ENCODE measurements at places on chromosomes 5 and 9.
A peak's percentile ranks its signal among the peaks of the same experiment; 100 is the strongest.

GRCh38 chr9:128669786-128670185, 13.1 kb upstream of the DYNC2I2 start:
- H3K4me3 ChIP-seq: no peak overlapping the region
- H3K36me3 ChIP-seq: no peaks in the 10 kb centered on the region
- H3K27me3 ChIP-seq: no peaks in the 10 kb centered on the region
- no peak for DNase-seq

DNA sequence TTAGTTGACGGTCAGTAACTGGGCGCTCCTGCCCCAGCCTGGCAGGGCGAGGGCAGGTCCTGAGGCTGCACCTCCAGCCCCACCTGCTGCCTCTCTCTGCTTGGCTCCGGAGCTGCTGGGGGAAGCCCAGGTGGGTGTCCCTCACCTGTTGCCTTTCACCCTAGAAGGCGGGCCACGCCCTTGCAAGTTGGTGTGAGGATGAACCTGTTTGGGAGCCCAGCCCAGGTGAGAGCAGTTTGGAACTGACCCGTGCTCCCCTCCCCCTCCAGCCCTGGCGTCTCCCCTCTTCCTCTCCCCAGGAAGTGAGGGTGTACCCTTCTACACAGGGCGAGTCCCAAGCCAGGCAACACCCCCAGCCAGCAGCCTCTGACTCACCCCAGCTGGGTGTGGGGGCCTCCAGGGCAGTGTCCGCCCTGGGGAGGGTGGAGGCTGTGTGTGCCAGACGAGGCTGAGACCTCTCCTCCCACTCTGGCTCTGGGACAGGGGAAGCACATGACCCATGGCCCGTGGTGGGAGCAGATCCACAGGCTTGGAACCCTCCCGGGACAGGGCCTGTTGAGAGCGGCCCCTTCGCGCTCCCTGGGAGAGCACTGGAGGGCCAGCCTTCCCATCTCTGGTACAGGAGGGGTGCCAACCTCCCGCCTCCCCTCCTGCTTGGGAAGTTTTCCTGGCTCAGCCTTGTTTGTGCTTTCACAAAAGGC, 10.4 kb downstream of the LRRC8A start:
- no peaks in the 10 kb centered on the region for H3K27me3 ChIP-seq
- H3K4me1 ChIP-seq: peaks cover 35% of the 10 kb centered on the region
- H3K4me3 ChIP-seq: peak overlapping the region; percentile 50
- peaks cover 43% of the 10 kb centered on the region for H3K36me3 ChIP-seq

DNA sequence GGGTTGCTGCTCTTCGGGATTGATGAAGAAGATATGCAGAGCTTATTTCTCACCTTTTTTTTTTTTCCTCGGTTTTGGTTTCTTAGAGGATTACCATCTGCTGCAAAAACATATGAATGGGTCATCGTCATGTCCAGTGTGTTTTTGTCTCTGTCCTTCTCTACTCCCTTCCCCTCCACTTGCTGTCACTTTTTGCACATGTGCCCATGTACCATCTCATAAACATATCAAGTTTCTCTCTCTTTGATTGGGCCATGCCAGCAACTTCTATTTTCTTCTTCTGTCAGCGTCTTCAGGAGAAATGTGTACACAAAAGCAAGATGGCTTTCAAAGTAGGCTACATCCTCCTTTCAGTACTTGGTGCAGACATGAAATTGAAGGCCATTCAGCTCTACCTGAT, 57.1 kb downstream of the ZNF462 start:
- H3K27me3 ChIP-seq: no peaks in the 10 kb centered on the region
- H3K27ac ChIP-seq: no peak overlapping the region
- H3K4me1 ChIP-seq: peaks cover 29% of the 10 kb centered on the region
- no peak overlapping the region for H3K4me3 ChIP-seq
- DNase-seq: no peak

GRCh38 chr5:149036168-149036567, 26.7 kb downstream of the SH3TC2 start:
- no peaks in the 10 kb centered on the region for H3K27me3 ChIP-seq
- H3K36me3 ChIP-seq: no peaks in the 10 kb centered on the region
- H3K4me3 ChIP-seq: no peak overlapping the region
- DNase-seq: no peak
- no peak overlapping the region for H3K27ac ChIP-seq
- peaks cover 6% of the 10 kb centered on the region for H3K4me1 ChIP-seq

DNA sequence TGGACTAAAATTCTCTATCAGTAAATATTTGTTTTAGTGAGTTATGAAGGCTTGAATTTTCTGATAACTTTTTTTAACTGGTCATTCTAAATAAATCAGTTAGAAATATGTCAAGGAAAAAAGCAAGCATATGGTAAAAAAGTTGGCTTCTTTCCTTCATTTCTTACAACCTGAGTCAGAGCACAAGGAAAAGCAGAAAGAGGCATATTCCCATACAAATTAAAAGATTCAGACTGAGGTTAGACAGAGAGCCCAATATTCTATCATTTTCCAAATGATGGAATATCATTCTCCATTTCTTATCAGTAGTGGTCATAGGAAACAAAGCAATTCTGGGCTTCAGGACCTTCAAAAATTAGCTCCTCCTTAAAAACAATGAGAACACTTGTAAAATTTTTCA, 732.1 kb downstream of the MAT2B start:
- no peaks in the 10 kb centered on the region for H3K36me3 ChIP-seq
- DNase-seq: no peak
- H3K4me1 ChIP-seq: peaks cover 44% of the 10 kb centered on the region
- no peak overlapping the region for H3K4me3 ChIP-seq
- H3K27ac ChIP-seq: peak overlapping the region; percentile 43

- no peaks in the 10 kb centered on the region for H3K4me1 ChIP-seq
- no peak for DNase-seq
- H3K36me3 ChIP-seq: no peaks in the 10 kb centered on the region
- no peaks in the 10 kb centered on the region for H3K27me3 ChIP-seq
- H3K27ac ChIP-seq: no peak overlapping the region
Measured at GRCh38 chr5:86894056-86894455, 276.3 kb downstream of the COX7C start.

DNA sequence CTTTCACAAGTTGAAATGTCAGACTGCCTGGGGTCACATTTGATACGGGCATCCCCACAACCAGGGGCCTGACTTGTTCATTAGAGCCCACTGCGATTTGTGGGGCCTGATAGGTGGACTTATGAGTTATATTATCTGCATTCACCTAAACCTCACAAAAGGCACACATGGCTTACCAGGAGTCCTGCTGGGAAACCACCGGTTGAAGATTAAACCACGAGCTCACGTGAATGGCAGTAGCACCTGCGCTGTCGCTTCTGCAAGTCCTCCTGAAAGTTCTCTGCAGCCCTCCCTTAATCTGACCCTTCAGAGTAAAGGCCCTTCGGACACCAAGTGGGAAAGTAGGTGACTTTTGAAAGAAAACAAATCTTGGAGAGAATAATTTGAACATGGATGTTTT, 68.9 kb downstream of the PPIC start:
- peaks cover 3% of the 10 kb centered on the region for H3K36me3 ChIP-seq
- no peak overlapping the region for H3K4me3 ChIP-seq
- no peaks in the 10 kb centered on the region for H3K27me3 ChIP-seq
- DNase-seq: no peak

DNA sequence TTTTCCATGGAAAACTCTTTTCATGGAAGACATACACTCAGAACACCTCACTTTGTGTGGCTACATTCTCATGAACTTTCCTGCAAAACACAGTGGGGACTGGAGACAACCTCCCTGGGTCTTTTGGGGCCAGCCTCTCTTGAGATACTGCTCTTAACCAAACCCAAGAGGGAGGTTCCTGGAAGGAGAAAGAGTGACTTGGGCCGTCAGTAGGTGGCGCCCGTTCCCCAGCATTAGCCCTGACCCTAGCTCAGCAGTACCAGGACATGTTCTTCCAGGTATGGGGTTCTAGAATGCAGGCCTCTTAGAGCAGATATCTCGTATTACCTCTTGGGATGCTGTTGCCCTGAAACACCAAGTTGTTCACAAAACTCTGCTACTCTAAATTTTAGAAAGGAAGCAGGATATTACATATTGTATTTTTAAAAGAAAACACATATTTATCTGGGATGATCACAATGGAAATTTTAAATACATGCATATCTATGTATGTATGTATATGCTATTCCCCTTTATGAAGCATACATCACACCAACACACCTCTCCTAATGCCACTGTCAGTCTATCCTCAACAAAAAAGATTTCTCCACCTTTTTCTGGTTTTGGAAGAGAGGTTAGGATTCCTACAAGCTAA, 15.8 kb upstream of the GLIS3 start:
- no peak overlapping the region for H3K4me3 ChIP-seq
- no peaks in the 10 kb centered on the region for H3K27me3 ChIP-seq
- DNase-seq: peak; percentile 80
- no peaks in the 10 kb centered on the region for H3K36me3 ChIP-seq

DNA sequence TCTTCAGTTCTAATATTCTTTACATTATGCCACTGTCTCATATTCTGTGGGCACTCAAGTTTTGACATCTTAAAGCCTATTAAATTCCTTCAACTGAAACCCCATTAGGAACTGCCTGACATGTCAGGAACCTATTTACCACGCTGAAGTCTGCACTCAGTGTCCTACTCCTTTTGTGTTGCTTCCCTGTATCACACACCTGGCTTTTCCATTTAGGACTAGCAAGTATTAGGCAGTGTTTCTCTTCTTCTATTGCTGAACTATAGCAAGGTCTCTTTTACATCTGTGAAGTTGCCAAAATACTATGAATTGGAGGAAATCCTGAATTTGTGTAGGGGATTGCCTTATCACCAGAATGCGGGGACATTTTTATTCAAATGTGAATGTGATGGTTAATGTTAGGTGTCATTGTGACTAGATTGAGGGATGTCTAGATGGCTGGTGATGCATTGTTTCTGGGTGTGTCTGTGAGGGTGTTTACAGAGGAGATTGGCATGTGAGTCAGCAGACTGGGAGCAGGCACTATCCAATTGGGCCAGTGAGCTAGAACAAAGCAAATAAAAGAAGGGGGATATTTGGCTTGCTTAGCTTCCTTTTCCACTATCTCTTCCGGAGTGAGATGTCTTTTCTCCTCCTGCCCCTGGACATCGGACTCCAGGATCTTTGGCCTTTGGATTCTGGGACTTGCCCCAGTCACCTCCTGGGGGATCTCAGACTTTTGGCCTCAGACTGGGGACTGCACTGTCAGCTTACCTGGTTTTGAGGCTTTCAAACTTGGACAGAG, 21.2 kb upstream of the VCAN start:
- H3K4me1 ChIP-seq: no peaks in the 10 kb centered on the region
- no peak overlapping the region for H3K4me3 ChIP-seq
- DNase-seq: no peak

- peak overlapping the region; percentile 83 for H3K27ac ChIP-seq
- DNase-seq: no peak
Measured at GRCh38 chr9:4145482-4145881, 154.4 kb downstream of the GLIS3 start.

DNA sequence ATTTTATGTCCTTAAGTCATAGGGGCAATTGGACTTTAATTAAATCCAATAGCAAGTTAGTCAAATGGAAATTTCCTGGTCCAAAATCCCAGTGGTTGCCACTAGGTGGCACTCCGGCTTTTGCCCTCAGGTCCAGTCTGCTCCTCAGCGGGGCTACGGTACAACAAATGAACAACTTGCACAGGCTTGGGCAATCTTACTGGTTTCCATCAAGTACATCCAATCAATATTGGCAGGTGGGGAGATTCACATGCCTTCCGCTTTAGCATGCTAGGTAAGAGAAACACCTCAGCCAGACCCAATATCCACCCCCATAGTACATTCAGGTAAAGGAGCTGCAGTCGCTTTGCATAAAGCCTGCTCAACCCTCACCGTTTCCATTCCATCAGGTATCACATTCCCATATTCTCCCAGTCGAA, 6.3 kb upstream of the MXD3 start:
- H3K27ac ChIP-seq: no peak overlapping the region
- DNase-seq: peak; percentile 94
- no peaks in the 10 kb centered on the region for H3K36me3 ChIP-seq
- H3K4me3 ChIP-seq: no peak overlapping the region

GRCh38 chr5:32123058-32123805, 50.9 kb downstream of the GOLPH3 start:
- peaks cover 57% of the 10 kb centered on the region for H3K36me3 ChIP-seq
- DNase-seq: no peak
- no peak overlapping the region for H3K27ac ChIP-seq
- H3K27me3 ChIP-seq: no peaks in the 10 kb centered on the region
- no peaks in the 10 kb centered on the region for H3K4me1 ChIP-seq
- H3K4me3 ChIP-seq: no peak overlapping the region

DNA sequence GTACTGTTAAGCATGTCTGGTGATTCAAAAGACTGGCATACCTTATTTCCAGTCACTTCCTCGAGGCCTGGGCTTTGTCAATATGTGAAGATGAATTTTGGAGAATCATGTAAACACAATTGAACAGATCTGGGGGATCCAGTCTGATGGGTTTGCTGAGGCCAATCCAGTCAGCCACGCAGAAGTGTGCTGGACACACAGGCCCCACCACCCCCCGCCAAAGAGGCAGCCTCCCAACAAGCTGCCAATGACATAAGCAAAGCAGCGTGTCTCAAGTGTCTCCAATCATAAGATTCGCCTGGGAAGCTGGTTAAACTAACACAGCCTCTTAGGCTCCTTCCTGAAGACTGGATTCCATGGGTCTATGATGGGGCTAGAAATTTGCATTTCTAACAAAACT, 192.9 kb upstream of the KLF9 start:
- no peak overlapping the region for H3K27ac ChIP-seq
- H3K4me3 ChIP-seq: no peak overlapping the region
- H3K36me3 ChIP-seq: no peaks in the 10 kb centered on the region
- peaks cover 17% of the 10 kb centered on the region for H3K4me1 ChIP-seq
- DNase-seq: no peak

GRCh38 chr5:93510626-93511380, 70.2 kb downstream of the NR2F1-AS1 start:
- H3K4me3 ChIP-seq: no peak overlapping the region
- H3K36me3 ChIP-seq: no peaks in the 10 kb centered on the region
- peaks cover 7% of the 10 kb centered on the region for H3K4me1 ChIP-seq
- no peak for DNase-seq

GRCh38 chr9:87529671-87530070, 32.0 kb downstream of the DAPK1 start:
- no peak overlapping the region for H3K4me3 ChIP-seq
- no peak for DNase-seq
- H3K4me1 ChIP-seq: no peaks in the 10 kb centered on the region
- no peaks in the 10 kb centered on the region for H3K36me3 ChIP-seq
- no peaks in the 10 kb centered on the region for H3K27me3 ChIP-seq
- no peak overlapping the region for H3K27ac ChIP-seq

GRCh38 chr9:121851641-121852091, 200.2 kb downstream of the DAB2IP start:
- H3K27me3 ChIP-seq: no peaks in the 10 kb centered on the region
- no peak overlapping the region for H3K4me3 ChIP-seq
- H3K27ac ChIP-seq: no peak overlapping the region
- DNase-seq: no peak
- H3K36me3 ChIP-seq: no peaks in the 10 kb centered on the region
